Testis (tissue), 5 donors: ENCODE measurements at places on chromosomes 2 and 18. TPM values are rescaled to one million over a fixed set of nuclear protein-coding genes. Genes with fewer than 3 reads are reported as not detected.
A peak's percentile ranks its signal among the peaks of the same experiment; 100 is the strongest.

GRCh38 chr2:174691201-174691779 is 73.0 kb downstream of the CHRNA1 start:
- DNase-seq = no peak
- H3K4me3 ChIP-seq = no peak overlapping the region
- H3K27me3 ChIP-seq = no peaks in the 10 kb centered on the region
- H3K4me1 ChIP-seq = peaks cover 3% of the 10 kb centered on the region
- H3K27ac ChIP-seq = no peak overlapping the region
- H3K36me3 ChIP-seq = no peaks in the 10 kb centered on the region

- H3K4me3 ChIP-seq = no peak overlapping the region
- no peak overlapping the region for H3K27ac ChIP-seq
- no peaks in the 10 kb centered on the region for H3K36me3 ChIP-seq
- no peaks in the 10 kb centered on the region for H3K4me1 ChIP-seq
- H3K27me3 ChIP-seq = no peaks in the 10 kb centered on the region
Observed at GRCh38 chr2:181163139-181163538, 182.7 kb downstream of the UBE2E3 start.

- no peaks in the 10 kb centered on the region for H3K36me3 ChIP-seq
- H3K27me3 ChIP-seq = no peaks in the 10 kb centered on the region
- no peaks in the 10 kb centered on the region for H3K4me1 ChIP-seq
- no peak overlapping the region for H3K27ac ChIP-seq
- H3K4me3 ChIP-seq = no peak overlapping the region
- DNase-seq = no peak
Observed at GRCh38 chr2:188146888-188147287, 144.8 kb upstream of the GULP1 start.

DNA sequence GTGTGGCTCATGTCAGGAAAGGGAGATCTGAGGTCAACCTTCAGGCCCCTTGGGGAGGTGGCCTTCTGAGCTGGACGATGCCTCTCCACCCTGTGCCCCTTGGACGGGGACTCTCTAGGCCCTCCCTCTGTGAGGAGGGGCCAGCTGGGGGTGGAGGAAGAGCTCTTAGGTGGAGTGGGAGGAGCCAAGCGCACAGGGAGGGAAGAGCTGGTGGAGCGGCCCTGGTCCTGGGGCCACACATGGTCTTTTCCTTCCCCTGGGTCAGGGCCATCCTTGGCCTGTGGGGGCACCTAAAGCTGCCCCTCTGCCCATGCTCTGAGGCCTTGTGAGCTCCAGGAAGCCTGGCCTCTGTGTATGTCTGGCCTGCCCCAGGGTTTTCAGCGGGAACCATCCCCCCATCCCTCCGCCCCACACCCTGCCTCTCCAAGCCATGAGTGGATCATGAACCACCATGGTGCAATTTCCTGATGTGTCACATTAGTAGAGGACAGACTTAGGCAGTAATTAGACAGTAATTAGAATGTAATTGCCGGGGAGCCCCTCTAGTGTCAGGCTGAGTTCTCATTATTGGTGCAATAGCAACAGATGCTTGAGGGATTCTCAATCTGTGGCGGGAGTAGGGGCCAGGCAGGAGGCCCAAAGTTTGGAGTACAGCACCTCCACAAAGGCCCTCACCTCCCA is 63.0 kb downstream of the GLI2 start:
- H3K27ac ChIP-seq = no peak overlapping the region
- no peaks in the 10 kb centered on the region for H3K36me3 ChIP-seq
- DNase-seq = no peak

DNA sequence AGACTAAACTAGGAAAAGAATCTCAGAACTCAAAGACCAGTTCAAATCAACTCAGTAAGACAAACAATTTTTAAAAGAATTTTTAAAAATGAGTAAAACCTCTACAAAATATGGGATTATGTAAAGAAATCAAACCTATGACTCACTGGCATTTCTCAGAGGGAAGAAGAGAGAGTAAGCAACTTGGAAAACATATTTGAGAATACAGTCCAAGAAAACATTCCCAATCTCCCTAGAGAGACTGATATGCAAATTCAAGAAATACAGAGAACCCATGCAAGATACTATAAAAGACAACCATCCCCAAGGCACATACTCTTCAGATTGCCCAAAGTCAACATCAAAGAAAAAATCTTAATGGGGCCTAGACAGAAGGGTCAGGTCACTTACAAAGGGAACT is 162.7 kb downstream of the WDPCP start:
- H3K36me3 ChIP-seq = no peaks in the 10 kb centered on the region
- no peaks in the 10 kb centered on the region for H3K4me1 ChIP-seq
- H3K27me3 ChIP-seq = no peaks in the 10 kb centered on the region

DNA sequence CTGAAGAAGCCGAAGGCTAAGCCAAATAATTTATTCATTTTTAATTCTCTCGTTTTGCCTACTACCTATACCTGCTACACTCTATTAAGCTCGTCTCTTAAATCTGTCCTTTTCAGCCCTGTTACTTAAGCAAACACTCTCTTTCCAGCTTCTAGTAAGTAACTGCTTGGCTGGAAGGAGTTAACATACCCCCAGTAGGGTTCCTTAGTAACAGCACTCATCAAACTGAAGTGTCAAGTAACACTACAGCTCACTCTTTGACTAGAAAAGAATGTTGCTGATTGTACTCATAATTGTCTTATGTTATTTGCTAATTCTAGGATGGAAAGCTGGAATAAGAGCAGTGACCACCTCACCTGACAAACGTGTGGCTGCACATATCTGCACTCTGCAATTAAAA is 120.0 kb upstream of the SCN7A start:
- DNase-seq = no peak
- H3K4me3 ChIP-seq = no peak overlapping the region
- H3K27ac ChIP-seq = no peak overlapping the region
- H3K36me3 ChIP-seq = no peaks in the 10 kb centered on the region

DNA sequence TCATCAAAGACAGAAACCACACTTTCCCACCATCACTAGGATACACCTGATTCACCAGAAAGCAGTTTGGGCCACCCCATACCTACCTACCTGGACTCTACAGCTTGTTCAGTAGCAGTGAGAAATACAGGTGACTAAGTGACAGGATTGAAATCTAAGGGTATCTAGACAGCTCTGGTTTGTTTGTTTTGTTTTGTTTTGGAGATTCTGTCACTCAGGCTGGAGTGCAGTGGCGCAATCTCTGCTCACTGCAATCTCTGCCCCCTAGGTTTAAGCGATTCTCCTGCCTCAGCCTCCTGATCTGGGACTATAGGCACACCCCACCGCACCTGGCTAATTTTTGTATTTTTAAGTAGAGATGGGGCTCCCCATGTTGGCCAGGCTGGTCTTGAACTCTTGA is 3.1 kb downstream of the TTC21B start:
- DNase-seq = no peak
- no peaks in the 10 kb centered on the region for H3K27me3 ChIP-seq
- no peak overlapping the region for H3K4me3 ChIP-seq
- H3K27ac ChIP-seq = no peak overlapping the region
- no peaks in the 10 kb centered on the region for H3K36me3 ChIP-seq

GRCh38 chr2:164065038-164065437 is 329.2 kb upstream of the FIGN start:
- no peak for DNase-seq
- no peaks in the 10 kb centered on the region for H3K27me3 ChIP-seq
- no peak overlapping the region for H3K4me3 ChIP-seq
- no peaks in the 10 kb centered on the region for H3K4me1 ChIP-seq

GRCh38 chr18:13372531-13372951 is 154.0 kb downstream of the LDLRAD4 start:
- no peaks in the 10 kb centered on the region for H3K36me3 ChIP-seq
- DNase-seq = no peak
- H3K27ac ChIP-seq = no peak overlapping the region

DNA sequence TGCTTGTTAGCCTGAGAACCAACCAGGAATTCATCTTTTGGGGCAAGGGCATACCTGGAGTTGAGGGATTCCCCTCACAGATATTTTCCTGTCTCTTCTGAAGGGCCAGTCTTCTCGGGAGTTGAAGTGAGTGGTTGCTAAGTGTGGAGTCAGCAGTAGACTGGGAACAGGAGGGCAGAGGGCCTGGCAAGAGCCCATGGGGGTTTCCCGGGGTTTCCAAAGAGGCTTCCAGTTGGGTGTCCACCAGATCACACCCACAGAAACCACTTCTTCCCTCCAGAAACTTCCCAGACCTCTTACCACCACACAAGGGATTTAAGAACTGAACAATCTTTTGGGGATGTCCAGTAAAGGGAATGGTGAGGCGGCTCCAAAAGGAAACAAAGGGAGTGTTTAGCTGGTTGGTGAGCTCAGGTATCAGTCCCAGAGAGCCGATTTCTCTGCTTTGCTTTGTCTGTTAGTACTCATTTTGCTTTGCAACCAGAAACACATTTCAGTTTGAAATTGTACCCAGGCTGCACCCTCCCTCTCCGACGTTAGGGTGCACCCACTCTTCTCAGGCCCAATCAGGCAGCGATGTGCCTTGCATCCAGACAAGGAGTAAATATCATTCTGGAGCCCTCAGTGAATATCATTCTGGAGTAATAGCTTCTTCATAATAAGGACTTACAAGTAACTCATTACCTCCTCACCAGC is 47.5 kb upstream of the SPATS2L start:
- no peak for DNase-seq
- no peaks in the 10 kb centered on the region for H3K4me1 ChIP-seq
- H3K27me3 ChIP-seq = no peaks in the 10 kb centered on the region

- H3K4me1 ChIP-seq = peaks cover 9% of the 10 kb centered on the region
- no peak for DNase-seq
- H3K4me3 ChIP-seq = no peak overlapping the region
- H3K27me3 ChIP-seq = no peaks in the 10 kb centered on the region
Observed at GRCh38 chr2:39156107-39156506, 35.3 kb upstream of the SOS1 start.

GRCh38 chr2:196290569-196290968 is 119.2 kb upstream of the STK17B start:
- no peaks in the 10 kb centered on the region for H3K4me1 ChIP-seq
- no peak overlapping the region for H3K4me3 ChIP-seq
- no peaks in the 10 kb centered on the region for H3K36me3 ChIP-seq

GRCh38 chr2:96951125-96951654 is 35.2 kb downstream of the FAM178B start:
- H3K27ac ChIP-seq = peak overlapping the region; percentile 78
- H3K36me3 ChIP-seq = no peaks in the 10 kb centered on the region
- peak; percentile 77 for DNase-seq

DNA sequence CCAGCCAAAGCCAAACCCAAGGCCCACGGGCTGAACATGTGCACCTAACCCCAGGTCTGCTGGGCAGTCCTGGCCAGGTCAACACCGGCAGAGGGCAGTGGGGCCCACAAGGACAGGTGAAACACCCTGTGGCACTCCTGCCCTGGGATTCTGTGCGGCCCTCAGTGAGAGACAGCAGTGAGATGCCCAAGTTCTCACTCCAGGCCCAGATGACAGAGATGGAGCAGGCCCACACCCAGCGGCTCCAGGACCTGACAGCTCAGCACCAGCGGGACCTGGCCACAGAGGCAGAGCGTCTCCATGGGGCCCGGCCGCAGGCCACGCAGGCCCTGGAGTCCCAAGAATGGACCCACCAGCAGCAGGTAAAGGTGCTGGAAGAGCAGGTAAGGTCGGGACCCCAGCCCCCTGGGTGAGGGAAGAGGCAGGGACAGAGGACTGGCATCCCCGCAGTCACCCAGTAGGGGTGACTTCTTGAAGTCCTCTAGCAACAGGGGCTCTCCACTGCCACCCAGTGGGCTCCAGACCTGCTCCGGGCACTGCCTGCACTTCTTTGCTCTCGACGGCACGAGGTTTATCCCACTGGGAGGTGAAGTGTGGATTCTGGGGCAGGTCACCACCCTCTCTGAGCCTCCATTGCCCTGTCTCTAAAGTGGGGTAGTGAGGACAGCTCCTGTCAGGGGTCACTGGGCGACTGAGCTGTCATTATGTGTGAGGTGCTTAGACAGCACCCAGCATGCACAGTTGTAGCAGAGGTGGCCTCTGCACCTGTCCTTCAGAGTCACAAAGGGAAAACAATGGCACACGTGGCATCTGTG is 8.8 kb upstream of the SNED1 start:
- no peak overlapping the region for H3K4me3 ChIP-seq
- peaks cover 53% of the 10 kb centered on the region for H3K4me1 ChIP-seq
- no peak overlapping the region for H3K27ac ChIP-seq

- no peaks in the 10 kb centered on the region for H3K27me3 ChIP-seq
- H3K4me3 ChIP-seq = no peak overlapping the region
- no peak for DNase-seq
- no peaks in the 10 kb centered on the region for H3K4me1 ChIP-seq
Observed at GRCh38 chr2:180077295-180077906, 70.3 kb upstream of the CWC22 start.

GRCh38 chr2:228938629-228939028 is 332.5 kb downstream of the PID1 start:
- no peaks in the 10 kb centered on the region for H3K27me3 ChIP-seq
- H3K4me3 ChIP-seq = no peak overlapping the region
- H3K4me1 ChIP-seq = no peaks in the 10 kb centered on the region
- H3K27ac ChIP-seq = no peak overlapping the region

- DNase-seq = no peak
- H3K4me1 ChIP-seq = no peaks in the 10 kb centered on the region
- no peak overlapping the region for H3K27ac ChIP-seq
- no peaks in the 10 kb centered on the region for H3K27me3 ChIP-seq
- no peak overlapping the region for H3K4me3 ChIP-seq
- no peaks in the 10 kb centered on the region for H3K36me3 ChIP-seq
Observed at GRCh38 chr18:7778181-7778580, 211.1 kb downstream of the PTPRM start.

DNA sequence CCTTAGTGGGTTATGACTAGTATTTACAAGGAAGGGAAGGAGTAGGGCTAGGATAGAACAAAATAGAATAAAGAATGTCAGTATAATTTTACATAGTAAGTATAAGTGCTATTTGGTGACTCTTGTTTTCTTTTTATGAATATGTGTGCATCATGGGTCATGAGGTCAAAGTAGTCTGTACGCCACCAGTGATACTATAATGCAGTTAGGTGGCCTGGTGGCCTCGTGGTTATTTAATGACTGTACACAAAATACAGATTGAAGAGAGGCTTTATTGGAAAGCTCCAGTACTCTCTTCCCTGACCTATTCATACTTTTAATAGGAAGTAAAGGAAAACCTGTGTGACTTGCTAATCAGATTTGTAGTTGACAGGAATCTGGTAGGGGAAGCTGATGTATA is 27.3 kb downstream of the CAB39 start:
- no peaks in the 10 kb centered on the region for H3K27me3 ChIP-seq

Gene C2orf15
- total RNA-seq = 3.1 TPM

Gene LRATD1
- 94.5 TPM for total RNA-seq

Gene CCDC148
- 2.3 TPM for total RNA-seq

Gene ASAP2
- 79.0 TPM for total RNA-seq

Gene HOXD10
- 3.3 TPM for total RNA-seq

Gene C18orf32
- total RNA-seq = 51.0 TPM

Gene VIL1
- total RNA-seq = 0.71 TPM

Gene LBH
- 23.9 TPM for total RNA-seq

Gene LOXL3
- 13.1 TPM for total RNA-seq
